ENCODE measurements at places on chromosomes 7 and 10.

DNA sequence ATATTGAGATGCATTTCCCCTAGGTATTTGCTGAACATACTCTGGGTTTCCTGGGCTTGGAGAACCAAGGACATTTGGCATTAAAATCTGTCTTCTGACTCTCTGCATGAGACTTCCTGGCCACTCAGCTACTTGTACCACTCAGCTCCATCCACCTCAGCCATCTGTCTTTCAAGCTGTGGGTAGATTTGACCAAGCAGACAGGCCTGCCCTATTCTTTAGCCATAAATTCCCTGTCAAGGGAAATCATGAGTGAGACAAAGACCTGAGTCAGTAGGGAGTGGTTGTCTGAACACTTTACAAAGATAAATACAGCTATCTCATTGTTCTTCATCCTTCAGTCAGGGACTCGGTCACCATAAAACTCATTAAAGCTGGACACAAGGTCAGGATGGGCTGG lies 399.1 kb downstream of the GPAM start:
- DNase-seq, result no peak

DNA sequence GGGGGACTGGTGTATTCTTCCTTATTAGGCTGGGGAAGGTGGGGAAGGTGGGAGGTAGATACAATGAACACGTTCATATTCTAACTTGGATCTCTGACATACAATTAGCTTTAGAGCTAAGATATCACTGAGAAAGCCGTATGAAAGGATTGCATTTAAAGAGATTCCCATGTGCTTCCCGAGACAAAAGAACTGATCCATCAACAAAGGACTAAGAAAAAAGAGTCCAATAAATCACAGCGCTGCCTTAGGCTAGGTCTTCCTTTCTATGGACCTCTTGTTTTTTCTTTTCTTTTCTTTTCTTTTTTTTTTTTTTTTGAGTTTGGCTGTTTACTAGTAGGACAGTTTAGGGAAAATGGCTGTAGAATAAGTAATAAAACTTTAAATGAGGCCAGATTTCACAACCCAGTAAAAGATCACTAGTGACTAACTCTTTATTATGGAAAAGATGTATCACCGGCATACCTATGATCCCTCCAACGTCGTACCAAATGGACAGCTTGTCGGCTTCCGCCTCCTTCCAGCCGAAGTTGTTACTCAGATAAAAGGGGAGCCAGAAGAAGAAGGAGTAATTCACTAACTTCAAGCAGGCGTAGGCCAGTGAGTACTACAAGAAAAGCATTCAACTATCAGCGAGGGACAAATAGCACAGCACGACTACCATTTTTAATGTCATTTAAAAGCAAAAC lies 50.0 kb downstream of the SLC37A3 start:
- no peak for DNase-seq

GRCh38 chr10:37803269-37803668 lies 54.1 kb downstream of the ZNF248 start:
- DNase-seq, result no peak

DNA sequence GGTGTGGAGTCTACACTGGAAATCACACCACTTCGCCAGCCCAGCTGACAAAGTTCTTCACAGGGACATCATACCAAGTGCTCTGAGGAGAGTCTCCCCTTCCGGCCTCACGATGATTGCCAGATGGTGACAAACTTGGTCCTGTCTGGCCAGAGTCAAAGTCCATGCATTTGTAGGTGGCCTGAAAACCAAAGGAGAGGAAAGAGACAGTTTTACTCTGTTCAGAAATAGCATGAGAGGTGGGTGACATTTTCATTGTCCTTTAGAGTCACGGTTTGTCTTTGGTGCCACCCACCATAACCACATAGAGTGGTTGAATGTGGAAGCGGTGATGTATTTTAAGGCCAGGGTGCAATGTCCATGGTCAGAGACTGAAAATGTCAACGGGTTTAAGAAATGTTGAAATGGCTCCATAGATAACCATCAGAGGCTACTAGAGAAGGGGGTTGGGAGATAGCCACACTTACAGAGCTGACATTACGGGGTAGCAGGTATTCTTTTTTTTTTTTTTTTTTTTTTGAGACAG lies 33.0 kb downstream of the BTBD16 start:
- DNase-seq, result no peak

- peak; percentile 26 for DNase-seq
These were observed 5.6 kb upstream of the GIMAP8 start for GRCh38 chr7:150444674-150445365.

DNA sequence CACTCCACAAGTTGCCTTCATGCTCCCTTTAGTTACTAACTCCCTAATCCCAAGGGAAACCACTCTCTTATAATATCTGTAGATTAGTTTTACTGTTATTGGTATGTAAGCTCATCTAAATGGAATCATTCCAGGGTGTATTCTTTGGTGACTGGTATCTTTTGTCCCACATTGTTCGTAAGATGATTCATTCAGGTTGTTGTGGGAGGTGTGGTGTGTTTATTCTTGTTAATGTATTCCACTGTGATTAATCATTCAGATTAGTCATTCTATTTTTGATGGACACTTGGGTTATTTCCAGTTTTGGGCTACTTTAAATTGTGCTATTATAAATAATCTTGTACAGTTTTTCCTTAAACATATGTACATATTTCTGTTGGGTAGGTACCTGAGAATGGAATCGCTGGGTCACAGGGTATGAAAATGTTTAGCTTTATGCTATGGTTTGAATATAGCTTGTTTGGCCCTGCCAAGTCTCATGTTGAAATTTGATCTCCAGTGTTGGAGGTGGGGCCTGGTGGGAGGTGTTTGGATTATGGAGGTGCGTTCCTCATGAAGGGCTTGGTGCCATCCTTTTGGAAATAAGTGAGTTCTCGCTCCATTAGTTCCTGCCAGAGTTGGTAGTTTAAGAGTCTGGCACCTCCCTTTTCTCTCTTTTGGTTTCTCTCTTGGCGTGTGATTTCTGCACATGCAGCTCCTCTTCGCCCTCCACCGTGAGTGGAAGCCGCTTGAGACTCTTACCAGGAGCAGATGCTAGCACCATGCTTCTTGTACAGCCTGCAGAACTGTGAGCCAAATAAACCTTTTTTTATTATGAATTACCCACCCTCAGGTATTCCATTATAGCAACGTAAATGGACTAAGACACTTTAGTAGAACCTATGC lies 13.8 kb downstream of the BTRC start:
- no peak for DNase-seq

GRCh38 chr7:121499624-121500023 lies 103.5 kb upstream of the FAM3C start:
- DNase-seq, result peak; percentile 60

DNA sequence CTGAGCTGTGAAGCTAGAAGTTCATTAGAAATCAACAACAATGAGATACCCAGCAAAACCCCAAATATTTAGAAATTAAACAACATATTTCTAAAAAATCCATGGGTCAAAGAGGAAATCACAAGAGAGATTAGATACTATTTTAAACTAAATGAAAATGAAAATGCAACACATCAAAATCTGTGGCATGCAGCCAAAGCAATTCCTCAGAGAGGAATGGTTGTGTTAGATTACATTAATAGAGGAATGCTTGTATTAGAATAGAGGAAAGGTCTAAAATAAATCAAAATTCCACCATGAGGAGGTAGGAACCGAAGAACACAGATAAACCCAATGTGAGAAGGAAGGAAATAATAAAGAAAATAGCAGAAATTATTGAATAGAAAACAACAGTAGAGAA lies 642.1 kb upstream of the GALNT17 start:
- no peak for DNase-seq

- DNase-seq, result no peak
These were observed 48.4 kb upstream of the MGMT start for GRCh38 chr10:129418496-129419225.

- DNase-seq, result no peak
These were observed 57.0 kb downstream of the ZNF277 start for GRCh38 chr7:112263519-112263918.

DNA sequence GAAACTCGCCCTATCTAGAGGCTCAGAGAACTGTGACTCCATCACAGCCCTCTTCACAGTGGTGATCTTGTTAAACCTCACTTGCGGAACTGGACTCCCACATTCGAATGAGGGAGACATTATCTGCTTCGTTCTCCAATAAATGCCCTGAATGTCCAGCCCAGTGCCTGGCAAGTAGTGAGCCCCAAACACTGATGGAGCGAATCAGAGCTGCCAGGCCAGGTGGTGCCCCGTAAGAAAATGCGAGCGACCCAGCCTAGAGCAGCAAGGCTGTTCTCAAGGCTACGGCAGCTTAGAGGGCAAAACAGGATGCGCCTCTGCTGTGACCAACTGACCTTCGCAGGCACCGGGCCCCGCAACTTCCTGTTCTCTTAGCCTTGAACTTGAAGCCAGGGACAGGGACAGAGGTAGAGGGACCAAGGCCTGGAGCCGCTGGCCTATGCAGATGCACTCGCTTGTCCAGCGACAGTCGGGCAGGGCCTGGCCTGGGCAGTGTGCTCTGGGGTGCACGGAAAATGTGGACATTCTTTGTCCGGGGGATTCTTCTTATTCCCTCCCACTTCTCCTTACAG lies 217.6 kb downstream of the TCERG1L start:
- DNase-seq, result no peak

- no peak for DNase-seq
These were observed 267.6 kb downstream of the SKIDA1 start for GRCh38 chr10:21257919-21258318.

DNA sequence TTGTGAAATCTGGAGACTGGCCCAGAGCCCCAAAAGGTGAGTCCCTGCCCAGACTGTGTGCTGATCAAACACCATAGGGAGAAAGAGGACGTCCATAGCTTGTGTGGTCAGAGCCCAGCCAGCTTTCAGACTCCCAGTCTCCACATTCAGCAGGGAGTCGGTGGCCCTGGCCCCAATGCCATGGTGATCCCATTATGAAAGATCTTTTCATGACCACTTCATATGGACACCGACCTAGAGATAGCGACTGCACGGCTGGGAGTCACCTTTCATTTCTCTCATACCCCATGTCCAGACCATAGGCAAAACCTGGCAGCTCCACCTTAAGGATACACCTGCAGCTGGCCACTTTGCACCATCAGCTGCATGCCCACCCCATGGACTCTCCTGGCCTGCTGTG lies 126.4 kb downstream of the ARHGAP22 start:
- DNase-seq, result peak; percentile 33

DNA sequence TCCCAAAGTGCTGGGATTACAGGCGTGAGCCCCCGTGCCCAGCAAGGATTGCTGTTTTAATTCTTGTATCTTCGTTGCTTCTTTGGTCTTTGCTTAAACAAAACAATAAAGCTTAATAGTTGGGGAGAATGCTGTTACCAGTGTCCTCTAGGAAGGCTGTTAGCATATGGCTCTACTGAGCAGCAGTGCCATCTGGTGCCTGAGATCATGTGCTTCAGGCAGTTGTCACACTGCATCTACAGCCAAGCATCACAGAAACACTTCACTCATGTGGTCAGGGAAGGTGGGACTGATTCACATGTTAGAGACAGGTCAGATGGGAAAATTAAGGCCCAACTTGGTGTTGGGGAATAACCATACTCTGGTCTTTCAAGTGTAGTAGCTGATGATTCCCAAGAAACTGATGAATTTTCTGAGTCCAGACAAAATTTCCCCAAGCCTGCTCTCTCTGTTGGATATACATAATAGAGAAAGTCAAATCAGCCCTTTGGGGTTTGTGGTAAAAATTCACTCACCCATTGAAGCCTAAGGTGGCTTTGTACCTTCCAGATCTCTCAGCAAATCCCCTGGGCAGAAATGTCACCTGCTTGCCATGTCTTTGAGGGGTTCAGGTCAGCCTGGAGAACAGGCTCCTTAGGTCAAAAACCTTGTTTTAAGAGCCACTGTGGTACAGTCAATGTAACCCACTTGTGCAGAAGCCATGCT lies 28.4 kb downstream of the UBE2D4 start:
- DNase-seq, result peak; percentile 49

- DNase-seq, result no peak
These were observed 11.6 kb downstream of the CRPPA start for GRCh38 chr7:16409777-16410176.

DNA sequence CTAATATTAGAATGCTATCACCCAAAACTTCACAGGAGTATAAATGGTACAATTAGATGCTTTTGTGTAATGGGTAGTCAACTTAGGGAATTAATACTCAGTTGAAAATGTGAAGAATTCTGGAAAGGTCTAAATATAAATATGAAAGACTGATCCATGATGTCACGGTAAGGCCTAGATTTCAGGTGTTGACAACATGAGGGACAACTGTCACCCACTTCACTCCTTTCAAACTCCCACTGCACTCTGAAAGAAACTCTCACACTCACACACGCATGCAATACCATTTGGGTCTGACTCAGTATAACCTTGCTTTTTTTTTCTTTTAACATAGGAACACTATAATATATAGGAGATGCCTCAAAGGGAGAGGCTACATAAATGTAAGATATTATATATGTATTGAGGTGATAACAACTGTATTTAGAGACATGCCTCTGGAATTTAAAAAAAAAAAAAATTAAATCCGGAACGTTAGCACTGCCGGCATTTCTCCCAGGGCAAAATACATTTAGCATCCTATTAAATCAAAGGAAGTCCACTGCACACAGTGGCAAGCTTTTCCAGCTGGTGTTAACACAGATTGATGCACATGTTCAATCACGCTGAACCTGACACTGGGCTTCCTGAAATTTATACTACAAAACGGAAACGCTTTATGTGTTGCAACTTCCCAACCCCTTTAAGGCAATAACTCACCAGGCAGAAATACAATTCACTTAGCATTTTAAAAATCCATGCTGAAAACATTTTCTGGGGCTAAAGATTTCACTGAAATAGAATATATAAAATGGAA lies 74.9 kb downstream of the RSU1 start:
- DNase-seq, result no peak

DNA sequence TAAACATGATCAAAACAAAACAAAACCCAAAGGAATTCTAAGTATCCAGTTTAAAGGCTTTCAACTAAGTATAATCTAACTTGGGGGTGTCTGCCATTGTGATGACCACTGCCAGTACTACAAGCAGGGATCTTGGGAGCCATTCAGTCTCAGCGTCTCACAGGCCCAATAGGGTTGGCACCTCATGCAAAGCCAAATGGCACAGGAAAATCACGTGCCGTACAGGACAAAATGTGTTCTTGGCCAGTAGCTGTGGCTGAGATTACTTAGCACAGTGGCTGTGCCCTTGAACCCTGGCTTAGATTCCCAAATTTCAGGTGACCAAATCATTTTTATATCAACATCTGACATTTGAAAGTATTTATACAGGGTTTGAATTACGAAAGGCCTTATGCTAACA lies 50.0 kb downstream of the DLD start:
- DNase-seq, result no peak

DNA sequence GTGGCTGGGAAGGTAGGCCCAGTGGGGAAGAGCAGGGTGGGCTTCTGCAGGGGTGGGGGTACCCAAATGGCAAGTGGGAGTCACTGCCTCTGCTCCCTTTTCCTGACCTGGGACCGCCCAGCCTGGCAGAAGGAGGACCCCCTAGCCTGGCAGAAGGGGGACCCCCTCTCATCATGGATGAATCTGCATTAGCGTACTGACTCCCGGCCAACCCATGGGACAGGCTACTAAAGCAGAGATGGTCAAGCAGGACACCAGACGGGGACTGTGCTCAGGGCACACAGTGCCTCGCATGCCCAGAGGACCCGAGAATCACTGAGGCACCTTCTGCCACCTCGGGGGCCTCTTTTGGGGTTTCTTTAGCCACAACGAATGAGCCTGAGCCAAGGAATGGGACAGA lies 577.5 kb downstream of the GLRX3 start:
- DNase-seq, result no peak

GRCh38 chr10:94602729-94603515 lies 57.3 kb downstream of the HELLS start:
- DNase-seq, result no peak
